ENCODE measurements at places on chromosomes 2 and 18. TPM values are rescaled to one million over a fixed set of nuclear protein-coding genes. Genes with fewer than 3 reads are reported as not detected.

The SLC19A3 gene
- total RNA-seq = 44.1 TPM

The RAB12 gene
- total RNA-seq = 42.2 TPM

The IMMT gene
- 55.1 TPM for total RNA-seq

The KRTCAP3 gene
- total RNA-seq = 1.8 TPM

The POTEI gene
- total RNA-seq = 0.46 TPM

The MAPRE2 gene
- 19.7 TPM for total RNA-seq

The ADI1 gene
- 71.5 TPM for total RNA-seq

The FOXI3 gene
- not detected for total RNA-seq

The TFCP2L1 gene
- total RNA-seq = 3.5 TPM

The TTN gene
- 37.7 TPM for total RNA-seq

All from omental fat pad (tissue), 4 donors.